Activated naive CD8-positive, alpha-beta T cell treated with anti-CD3 and anti-CD28 coated beads for 36 hours (primary cell): ENCODE measurements at places on chromosomes 6 and 20. TPM values are rescaled to one million over a fixed set of nuclear protein-coding genes. Genes with fewer than 3 reads are reported as not detected.

Gene PRICKLE4
- not detected for total RNA-seq

Gene OXT
- total RNA-seq: 0.47 TPM

Gene USP49
- 4.4 TPM for total RNA-seq

Gene LZTS3
- total RNA-seq: 1.6 TPM

DNA sequence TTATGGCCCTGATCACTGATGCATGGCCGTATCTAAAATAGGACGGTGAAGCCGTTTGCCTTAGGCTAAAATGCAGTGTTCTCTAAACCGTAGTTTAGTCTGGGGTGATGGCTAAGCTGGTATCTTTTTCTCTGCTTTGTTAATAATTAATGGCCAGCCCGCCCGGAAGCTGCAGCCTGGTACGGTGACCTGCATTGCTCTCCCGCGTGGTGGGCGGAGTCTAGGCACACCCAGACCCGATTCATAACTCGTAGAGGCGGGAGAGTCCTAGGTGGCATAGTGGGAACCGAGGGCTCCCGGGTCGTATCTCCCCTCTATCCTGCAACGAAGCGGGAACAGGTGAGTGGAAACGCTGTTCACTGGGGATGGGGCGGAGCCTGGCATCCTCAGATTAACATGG lies 5.5 kb downstream of the CDH4 start:
- no peak for DNase-seq

DNA sequence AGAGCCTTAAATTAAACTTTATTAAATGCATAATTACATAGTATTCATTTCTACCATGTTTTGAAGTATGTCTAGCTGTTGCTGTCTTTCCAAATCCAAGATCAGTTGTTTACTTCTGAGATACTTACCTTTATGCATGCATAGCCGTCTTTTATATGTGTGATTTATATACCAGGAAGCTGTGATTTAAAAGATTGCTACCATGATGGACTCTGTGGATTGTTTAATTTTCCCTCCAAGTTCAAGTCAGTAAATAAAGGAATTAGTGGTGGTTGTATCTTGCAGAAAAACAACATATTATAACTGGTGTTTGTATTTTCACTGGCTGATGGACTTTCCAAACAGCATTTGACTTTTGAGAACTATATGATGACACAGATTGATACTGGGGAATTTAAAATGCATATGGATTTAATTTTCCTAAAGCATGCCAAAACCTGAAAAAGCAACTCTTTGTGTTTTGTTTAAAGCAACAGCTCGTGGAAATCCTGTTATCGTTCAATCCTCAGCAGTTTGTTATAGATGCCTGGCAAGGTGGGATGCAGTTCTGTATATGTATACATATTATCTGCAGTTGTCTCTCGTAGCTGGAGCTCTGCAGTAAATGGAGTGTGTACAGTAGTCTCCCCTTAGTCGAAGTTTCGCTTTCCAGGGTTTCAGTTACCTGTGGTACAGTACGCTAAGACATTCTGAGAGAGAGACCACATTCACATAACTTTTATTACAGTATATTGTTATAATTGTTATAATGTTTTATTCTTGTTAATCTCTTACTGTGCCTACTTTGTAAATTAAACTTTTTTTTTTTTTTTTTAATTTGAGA lies 77.1 kb downstream of the CBFA2T2 start:
- DNase-seq: no peak

DNA sequence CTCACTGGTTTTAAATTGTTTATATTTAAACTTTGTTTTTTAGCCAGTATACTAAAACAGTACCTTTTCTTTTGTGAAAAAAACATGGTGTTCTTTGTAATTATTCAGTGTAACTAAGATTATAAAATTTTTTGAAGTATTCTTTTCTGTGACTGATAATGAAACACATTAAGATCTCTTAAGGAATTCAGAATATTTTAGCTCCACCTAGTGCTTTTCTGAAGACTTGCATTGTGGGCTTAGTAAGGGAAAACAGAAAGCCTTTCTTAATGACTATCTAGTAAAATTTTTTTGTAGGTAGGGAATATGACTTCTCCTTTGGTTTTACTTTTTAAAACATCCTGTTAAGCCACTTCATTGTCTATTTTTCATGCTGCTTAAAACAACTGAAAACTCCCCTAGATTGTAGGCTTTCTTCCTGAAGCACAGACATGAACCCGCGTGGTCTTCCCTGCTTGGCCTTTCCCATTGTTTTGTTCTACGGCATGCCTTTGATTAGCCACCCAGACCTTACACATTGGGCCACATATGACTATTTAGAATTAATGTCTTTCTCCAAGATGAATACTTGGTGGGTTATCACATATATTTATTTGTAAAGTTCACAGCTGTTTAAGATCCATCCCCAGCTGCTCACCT lies 72.1 kb downstream of the AFDN start:
- DNase-seq: no peak

GRCh38 chr6:139990856-139991465 lies 616.5 kb upstream of the CITED2 start:
- DNase-seq: no peak

GRCh38 chr6:107466062-107466461 lies 6.7 kb upstream of the PDSS2 start:
- DNase-seq: no peak

DNA sequence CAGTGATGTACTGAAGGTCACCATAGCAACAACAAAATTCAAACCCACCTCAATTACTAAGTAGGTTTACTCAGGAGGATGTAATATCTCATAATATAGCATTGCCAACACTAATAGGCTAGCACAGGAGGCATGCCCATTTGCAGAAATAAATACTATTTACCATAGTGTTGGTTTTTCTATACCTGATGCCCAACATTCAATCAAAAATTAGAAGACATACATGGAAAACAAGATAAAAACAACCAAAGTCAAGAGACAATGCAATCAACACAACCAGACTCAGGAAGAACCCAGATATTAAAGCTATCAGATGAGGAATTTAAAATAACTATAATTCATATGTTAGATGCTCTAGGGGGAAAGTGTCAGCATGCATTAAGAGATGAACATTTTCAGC lies 14.3 kb upstream of the TXNDC5 start:
- DNase-seq: no peak

DNA sequence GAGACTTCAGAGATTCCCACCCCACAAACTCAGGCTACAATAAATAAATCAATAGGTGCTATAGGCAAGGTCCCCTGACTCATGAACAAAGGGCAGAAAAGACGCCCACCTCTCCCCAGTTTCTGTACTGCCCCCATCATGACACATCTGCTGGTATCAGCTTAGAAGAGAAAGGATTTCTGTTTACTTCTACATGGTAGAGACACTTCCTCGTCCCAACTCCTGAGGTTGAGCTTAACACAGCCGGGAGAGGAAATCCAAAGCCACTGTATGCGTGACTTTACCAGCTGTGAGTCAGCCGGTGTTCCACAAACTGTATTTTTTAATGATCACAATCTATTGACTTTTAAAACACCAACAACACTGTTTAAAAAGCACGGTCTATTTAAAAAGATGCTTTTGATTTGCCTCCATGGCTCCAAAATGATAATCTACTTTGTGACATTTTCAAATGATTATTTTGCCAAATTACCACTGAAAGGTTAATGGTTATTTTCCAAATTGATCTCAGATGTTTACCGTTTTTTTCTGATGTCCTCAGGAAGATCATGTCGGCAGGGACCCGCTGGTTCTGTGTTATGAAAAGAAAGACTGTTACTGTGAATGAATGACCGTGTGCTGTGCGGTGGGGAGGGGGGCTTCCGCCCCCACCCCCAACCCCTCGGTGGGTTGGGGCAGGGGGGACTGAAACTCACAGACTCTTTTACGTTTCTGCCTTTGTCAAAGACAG lies 72.5 kb downstream of the ATP9A start:
- no peak for DNase-seq

DNA sequence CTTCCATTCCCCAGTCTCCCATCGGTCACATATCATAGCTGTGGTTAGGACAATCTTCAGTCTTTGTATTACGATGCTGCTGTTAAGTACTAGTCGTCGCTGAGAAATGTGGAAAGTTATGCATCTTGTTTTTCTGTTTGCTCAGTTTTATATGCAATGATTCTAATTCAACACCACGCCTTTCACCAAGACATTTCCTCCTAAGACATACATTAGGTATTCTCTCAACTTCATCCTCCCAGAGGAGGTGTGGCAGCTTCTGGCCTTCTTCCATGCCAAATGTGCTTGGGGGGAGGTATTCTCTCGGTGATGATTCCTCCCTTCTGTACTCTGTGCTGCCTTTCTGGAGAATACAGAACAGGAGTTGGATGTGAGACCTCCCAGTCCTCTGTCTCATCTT lies 66.1 kb downstream of the B4GALT5 start:
- DNase-seq: no peak

DNA sequence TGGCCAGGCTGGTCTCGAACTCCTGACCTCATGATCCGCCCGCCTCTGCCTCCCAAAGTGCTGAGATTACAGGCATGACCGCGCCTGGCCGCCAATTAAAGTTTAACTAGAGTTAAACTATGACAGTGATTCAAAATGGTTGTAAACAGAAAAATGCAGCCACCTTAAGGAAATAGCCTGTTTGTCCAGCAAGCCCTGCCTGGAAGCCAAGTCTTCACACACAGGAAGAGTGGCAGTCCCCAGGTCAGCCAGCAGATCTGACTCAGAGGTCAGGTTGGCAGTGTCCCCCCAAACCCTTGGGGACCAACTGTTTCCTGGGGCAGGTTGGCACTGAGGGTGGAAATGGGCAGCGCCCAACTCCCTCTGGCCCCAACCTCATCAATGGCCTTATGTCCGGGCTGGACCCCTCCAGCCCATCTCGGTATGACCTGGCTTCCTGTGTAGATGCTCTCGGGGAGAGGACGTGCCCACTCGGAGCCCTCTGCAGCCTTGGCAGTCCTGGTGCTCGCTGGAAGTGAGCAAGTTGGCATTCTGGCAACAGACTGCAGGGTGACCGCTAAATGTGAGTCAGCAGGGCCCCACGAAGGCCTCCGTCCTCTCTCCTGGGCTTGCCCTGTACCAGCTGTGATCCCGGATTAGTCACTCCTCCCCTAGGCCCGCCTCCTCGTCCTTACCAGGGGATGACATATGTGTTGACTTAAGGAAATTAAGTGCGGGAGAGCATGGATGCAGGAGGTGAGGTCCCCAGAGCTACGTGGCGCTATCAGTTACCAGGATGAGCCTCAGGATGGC lies 9.7 kb upstream of the HSP90AB1 start:
- DNase-seq: peak; percentile 70

GRCh38 chr6:29679962-29680361 lies 990 bp downstream of the ZFP57 start:
- no peak for DNase-seq

DNA sequence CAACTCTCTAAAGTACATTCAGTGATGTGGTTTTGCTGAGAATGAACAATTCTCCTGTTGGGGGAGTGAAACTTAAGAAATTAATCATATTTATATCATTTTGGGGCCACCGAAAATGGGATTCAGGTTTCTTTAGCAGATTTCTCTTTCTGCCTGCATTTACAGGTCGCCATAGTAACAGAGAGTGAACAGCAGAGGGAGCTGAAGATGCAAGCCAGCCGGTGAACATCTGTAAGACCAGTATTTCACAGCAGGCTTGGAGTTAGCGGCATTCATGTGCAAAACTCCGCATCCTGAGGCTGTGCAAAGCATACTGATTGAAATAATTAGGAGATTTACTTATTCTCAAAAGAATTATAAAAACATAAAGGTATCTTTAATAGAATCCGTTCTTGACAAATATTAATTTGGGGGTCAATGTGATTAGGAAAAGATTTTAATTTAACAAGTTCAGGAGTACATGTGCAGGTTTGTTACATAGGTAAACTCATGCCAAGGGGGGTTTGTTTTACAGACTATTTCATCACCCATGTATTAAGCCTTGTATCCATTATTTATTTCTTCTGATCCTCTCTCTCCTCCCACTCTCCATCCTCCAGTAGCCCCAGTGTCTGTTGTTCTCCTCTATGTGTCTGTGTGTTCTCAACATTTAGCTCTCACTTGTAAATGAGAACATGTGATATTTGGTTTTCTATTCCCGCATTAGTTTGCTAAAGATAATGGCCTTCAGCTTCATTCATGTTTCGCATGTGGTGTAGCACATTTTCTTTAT lies 17.8 kb upstream of the HSF2 start:
- peak; percentile 59 for DNase-seq

GRCh38 chr20:62822788-62823651 lies 6.2 kb downstream of the COL9A3 start:
- peak; percentile 68 for DNase-seq

DNA sequence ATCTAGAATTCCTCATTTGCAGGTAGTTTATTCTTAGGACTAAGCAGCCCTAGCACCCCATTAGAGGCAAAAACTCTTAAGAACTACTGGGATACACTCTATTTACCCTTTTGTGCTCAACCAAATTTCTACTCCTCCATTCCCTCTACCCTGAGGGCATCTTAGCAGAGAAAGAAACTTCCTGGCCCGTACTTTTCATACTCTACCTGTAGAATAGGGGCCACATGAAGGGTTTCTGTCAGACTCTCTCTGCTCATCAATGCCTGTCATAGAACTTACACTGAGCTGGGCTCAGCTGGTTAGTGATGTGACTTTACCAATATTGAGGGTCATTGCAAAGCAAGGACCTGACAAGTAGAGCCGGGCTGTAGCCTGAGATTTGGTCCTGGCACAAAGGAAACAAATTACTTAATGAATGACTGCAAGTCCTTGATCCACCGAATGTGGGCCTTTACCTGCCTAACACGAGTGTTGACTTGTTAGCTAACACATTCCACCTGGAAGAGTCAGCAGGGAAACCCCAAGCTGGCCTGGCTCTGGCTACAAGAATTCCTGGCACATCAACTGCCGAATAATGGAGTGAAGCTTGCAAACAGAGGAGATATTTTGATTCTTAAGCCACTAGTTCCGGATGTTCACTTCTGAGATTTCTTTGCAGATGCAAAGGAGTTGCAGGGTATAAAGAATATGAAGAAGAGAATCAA lies 280.5 kb upstream of the JAG1 start:
- no peak for DNase-seq
